ENCODE measurements at places on chromosomes 6 and 20.

DNA sequence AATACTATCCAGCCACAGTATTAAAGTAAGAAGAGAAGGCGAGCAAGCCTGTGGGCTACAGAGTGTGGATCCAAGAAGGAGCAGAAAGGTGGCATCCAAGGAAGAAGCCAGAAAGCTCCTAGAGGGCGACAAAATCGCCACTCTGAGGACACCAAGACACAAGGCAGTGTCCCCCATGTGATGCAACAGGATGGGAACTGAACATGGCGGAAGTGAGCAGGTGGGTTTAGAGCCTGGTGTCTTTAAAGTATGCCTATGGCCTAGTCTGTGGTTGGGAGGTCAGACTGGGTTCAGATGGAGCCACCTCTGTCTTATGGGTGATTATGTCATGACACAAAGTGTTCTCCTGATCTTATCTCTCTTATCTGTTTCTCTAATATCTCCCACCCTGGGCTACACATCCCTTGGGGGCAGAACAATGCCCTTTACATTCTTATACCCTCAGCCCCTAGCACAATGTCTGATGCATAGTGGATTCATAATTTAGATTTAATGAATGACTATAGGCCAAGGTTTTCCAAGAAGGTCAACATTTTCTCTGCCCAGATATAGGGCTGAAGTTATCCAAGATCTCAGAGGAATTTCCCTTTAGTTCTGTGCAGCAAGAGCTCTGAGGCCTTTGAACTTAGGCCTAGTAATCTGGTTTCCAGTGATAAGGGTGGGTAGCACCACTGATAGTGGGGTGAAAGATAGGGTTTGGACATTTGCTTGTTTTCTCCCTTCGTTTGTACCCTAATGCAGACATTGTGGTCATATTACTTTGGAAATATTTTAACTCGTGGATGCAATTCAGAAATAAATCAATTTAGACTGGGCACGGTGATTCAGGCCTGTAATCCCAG lies 167.3 kb upstream of the AKIRIN2 start:
- no peak for DNase-seq

- DNase-seq = no peak
Observed at GRCh38 chr20:49394264-49394663, 88.2 kb downstream of the KCNB1 start.

GRCh38 chr6:24004062-24004461 lies 122.0 kb upstream of the NRSN1 start:
- peak; percentile 61 for DNase-seq

GRCh38 chr20:37944456-37944981 lies 41.6 kb downstream of the VSTM2L start:
- no peak for DNase-seq

GRCh38 chr20:47785854-47786764 lies 828 bp upstream of the SULF2 start:
- DNase-seq = peak; percentile 90

DNA sequence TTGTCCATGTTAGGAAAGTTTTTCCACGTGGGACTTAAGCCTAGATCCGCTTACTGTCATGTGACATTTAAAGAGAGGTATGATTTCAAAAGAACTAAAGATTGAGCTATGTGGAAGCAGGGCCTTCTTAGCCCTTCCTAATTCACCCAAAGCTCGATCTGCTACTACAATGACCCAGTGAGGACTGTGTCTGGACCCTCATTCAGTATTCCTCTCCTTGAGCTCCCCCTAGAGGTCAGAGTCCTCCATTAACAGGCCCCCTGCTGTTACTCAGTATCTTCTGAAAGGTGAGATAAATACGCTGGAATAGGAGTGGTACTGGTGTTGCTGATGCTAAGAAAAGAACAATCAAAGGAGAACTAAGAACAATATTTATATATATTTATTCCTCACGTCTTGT lies 414.0 kb downstream of the GJA1 start:
- DNase-seq = peak; percentile 79

DNA sequence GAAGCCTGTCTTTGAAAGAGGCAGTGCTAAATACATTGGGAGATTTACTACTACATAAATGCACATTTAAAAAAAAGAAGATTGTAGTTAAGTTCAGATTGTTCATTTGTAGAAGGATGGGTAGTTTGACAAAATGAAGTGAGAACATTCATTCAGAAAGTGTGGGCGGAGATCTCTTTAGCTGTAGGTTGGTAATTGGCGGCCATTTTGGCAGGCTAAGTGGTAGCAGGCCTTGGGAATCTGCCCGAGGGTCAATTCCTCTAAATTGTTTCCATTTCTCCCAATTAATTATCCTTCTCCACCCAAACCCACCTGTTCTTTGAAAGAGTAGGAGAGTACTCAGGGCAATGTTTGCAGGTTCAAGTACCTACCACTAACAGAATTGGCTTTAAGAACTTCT lies 17.9 kb downstream of the SOX4 start:
- no peak for DNase-seq

DNA sequence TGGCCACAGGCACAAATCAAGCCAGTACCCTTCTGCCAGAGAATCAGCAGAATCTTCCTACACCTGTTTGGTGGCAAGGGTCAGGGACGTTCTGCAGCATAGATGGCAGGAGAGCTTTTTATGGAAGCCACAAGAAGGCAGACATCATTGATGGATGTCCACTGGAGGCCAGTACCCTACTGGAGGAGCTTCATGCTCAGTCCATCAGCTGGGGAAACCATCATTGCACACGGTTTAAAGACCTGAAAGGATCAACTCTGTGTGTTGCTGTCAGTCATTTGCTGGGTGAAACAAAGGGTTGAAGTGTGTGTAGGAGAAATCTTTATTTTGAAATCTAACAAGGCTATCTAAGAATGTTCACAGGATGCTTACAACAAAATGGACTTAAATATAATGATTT lies 158.9 kb upstream of the SASH1 start:
- DNase-seq = no peak

GRCh38 chr20:48716541-48716940 lies 111.3 kb downstream of the PREX1 start:
- no peak for DNase-seq

GRCh38 chr6:155628306-155628705 lies 172.7 kb upstream of the NOX3 start:
- DNase-seq = no peak

GRCh38 chr20:15836634-15837033 lies 736.6 kb downstream of the KIF16B start:
- DNase-seq = no peak

DNA sequence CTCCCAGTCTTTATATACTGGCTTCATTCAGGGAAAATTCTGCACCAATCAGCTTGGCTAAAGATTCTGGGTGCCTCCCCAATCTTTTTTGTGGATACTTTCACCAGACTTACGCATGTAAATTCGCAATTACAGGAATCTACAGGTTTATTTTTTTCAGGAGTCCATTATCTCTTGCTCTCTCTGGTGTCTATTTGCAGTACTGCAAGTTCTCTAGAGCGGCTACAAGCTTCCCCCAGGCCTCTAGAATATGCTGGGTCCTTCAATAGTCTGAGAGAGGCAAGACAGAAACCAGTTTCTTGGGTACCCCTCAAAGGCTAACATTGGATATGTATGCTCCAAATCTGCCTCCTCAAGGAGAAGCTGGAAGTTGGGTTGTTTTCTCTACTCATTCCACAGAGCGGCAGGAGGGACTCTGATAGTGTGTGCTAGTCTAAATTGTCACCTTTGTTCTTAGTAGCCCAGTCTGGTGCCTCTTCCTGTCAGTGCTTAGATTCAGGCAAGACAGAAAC lies 58.5 kb downstream of the SUN5 start:
- peak; percentile 51 for DNase-seq

Data from PC-3 (cell line).